ENCODE measurements at places on chromosomes 6 and 20. TPM values are rescaled to one million over a fixed set of nuclear protein-coding genes. Genes with fewer than 3 reads are reported as not detected.

- peaks cover 9% of the 10 kb centered on the region for H3K36me3 ChIP-seq
- no peaks in the 10 kb centered on the region for H3K4me1 ChIP-seq
- H3K4me3 ChIP-seq, result no peak overlapping the region
- no peaks in the 10 kb centered on the region for H3K27me3 ChIP-seq
- H3K27ac ChIP-seq, result no peak overlapping the region
These were observed 51.2 kb upstream of the MRPS10 start for GRCh38 chr6:42268835-42269204.

DNA sequence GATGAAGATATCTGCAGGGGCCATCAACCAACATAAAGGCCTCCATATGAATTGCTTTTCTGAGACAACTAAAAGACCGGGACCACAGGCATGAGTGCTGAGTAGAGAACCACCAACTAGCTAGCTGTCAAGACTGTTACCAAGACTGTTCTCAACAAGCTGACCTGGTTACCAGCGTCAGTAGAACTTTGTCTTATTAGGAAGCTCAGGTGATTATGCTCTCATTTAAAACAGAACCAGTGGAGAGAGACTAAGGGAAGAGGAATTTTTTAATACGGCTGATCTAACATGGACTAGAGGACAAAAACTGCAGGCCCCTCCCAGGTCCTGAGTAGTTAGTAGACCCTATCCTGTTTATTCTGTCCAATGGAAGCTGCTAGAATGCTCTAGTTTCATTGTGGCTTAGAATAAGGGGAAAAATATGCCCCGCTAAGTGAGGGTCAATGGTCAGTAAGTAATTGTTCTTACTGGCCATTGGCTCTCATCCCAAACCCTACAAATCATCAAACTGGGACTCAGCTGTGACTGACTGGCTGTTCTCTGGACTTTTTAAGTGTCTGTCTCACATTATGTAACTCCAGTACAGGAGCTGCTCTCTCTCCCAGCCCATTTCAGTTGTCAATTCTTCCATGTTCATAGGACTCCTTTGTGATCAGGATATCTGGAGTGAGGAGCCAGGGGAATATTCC is 3.8 kb upstream of the DYNLRB1 start:
- no peak overlapping the region for H3K4me3 ChIP-seq
- peaks cover 6% of the 10 kb centered on the region for H3K36me3 ChIP-seq
- no peak for DNase-seq
- peaks cover 13% of the 10 kb centered on the region for H3K4me1 ChIP-seq

DNA sequence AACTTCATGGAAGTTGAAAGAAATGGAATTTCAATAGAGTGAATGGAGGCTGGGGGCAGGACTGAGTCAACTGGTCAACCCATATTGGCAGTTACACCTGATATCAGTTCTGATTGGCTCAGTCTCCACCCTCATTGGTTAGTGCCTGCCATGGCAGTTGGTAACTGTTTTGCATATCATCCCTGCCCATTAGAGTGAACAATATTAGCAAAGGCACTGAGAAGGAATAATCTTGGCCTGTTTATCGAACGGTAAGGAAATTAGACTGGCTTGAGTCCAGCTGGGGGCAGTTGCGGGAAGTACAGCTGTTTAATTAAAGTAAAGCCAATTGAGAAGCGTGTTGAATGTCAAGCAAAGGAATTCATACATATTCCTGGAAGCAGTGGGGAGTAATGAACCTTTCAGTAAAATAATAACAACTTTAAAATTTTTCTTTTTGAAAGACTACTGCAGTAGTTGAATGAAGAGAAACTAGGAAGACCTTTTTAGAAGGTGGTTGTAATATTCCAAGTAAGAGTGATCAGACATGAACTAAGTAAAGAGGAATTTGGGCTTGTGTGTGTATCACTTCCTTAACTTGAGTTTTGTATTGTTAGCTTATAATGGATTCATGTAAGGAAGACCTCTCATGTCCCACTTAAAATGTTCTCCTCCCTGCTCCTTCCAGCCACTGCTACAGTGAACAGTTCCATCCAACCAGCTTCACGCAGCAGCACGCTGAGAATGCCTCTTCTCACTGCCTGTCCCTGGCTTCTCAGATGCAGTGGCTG is 17.2 kb upstream of the FAM50B start:
- DNase-seq, result no peak
- H3K27ac ChIP-seq, result no peak overlapping the region
- H3K27me3 ChIP-seq, result peaks cover 5% of the 10 kb centered on the region
- no peak overlapping the region for H3K4me3 ChIP-seq

DNA sequence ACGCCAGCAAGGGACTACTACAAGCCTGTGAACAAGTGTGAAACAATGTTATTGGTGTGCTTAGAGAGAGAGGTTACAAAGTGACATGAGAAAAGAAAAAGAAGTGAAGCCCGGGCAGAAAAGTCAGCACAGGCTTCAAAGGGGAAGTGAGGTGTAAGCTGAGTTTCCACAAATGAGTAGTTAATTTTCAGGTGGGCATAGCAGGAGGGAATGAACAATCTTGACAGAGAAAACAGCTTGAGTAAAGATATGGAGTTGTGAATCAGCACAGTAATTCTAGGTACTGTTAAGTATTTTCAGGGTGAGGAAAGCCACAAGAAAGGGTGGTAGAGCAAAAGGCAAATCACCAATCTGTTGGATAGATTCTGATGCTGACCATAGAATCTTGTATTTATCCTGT is 4.3 kb downstream of the KCNQ5 start:
- H3K27me3 ChIP-seq, result peaks cover 12% of the 10 kb centered on the region
- H3K27ac ChIP-seq, result peak overlapping the region; percentile 35
- peak; percentile 15 for DNase-seq
- no peak overlapping the region for H3K4me3 ChIP-seq

GRCh38 chr6:3379482-3380060 is 77.3 kb downstream of the SLC22A23 start:
- H3K27ac ChIP-seq, result no peak overlapping the region
- H3K36me3 ChIP-seq, result no peaks in the 10 kb centered on the region
- no peak for DNase-seq
- H3K4me3 ChIP-seq, result no peak overlapping the region
- H3K4me1 ChIP-seq, result peaks cover 10% of the 10 kb centered on the region
- H3K27me3 ChIP-seq, result no peaks in the 10 kb centered on the region

DNA sequence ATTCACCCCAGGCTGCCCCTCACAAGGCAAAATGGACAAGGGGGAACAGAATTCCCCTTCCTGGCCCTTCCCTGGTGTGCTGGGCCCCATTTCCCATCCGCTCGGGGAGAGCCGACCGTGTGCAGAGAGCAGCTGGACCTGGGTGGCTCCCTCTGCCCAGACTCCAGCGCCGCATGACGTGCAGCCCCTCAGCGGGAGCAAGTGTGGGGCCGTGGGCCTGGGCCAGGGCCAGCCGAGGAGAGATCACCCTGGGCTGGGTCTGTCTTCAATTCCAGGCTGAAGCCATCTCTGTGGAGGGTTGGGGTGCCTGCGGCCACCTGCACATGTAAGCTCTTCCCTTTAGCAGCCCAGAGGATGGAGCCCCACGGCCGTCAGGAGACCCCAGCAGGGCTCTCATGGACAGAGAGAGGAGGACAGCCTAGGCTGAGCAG is 241.8 kb downstream of the TTLL2 start:
- no peaks in the 10 kb centered on the region for H3K36me3 ChIP-seq
- no peak overlapping the region for H3K27ac ChIP-seq
- no peaks in the 10 kb centered on the region for H3K27me3 ChIP-seq
- H3K4me1 ChIP-seq, result no peaks in the 10 kb centered on the region
- H3K4me3 ChIP-seq, result no peak overlapping the region

The SS18L1 gene
- total RNA-seq, result 16.6 TPM

DNA sequence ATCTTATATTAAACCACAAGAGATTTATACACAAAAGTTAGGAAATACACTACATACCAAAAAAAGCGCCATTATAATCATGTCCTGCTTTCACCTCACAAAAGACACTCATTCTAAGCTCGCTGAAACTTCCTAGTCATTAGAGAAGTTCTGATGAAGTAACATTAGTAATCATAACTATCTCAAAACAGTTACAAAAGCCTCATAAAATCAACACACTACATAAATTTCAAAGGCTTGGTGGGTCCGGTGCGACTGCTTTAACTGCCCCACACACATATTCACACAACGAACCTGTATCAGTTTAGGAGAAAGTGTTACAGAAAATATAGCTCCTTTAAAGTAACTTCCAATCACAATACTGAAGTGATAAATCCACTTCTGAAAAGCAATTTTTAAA is 1.9 kb downstream of the PHIP start:
- peaks cover 52% of the 10 kb centered on the region for H3K4me1 ChIP-seq
- peak overlapping the region; percentile 85 for H3K4me3 ChIP-seq
- H3K27me3 ChIP-seq, result no peaks in the 10 kb centered on the region
- peaks cover 25% of the 10 kb centered on the region for H3K36me3 ChIP-seq

DNA sequence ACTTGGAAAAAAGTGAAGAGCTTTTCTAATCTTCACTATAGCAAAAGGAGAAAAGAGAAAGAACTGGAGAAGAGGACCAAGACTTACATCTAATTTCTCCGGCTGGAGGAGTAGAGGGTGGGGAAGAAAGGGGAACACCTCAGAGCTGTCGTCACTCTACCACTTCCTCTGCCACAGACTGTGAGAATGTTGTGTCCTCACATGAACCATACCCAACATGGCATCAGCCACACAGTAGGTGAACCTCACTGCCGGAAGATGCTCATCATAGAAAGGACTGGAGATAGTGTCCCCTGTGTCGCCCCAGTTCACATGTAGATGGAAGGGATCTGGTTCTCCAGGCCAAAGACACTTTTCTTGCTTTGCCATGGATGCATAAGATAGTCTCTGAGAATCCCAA is 604.4 kb upstream of the NOX3 start:
- no peaks in the 10 kb centered on the region for H3K36me3 ChIP-seq
- H3K4me1 ChIP-seq, result peaks cover 11% of the 10 kb centered on the region
- H3K27ac ChIP-seq, result peak overlapping the region; percentile 51
- no peaks in the 10 kb centered on the region for H3K27me3 ChIP-seq
- no peak overlapping the region for H3K4me3 ChIP-seq

The ABCC10 gene
- total RNA-seq, result 29.0 TPM

DNA sequence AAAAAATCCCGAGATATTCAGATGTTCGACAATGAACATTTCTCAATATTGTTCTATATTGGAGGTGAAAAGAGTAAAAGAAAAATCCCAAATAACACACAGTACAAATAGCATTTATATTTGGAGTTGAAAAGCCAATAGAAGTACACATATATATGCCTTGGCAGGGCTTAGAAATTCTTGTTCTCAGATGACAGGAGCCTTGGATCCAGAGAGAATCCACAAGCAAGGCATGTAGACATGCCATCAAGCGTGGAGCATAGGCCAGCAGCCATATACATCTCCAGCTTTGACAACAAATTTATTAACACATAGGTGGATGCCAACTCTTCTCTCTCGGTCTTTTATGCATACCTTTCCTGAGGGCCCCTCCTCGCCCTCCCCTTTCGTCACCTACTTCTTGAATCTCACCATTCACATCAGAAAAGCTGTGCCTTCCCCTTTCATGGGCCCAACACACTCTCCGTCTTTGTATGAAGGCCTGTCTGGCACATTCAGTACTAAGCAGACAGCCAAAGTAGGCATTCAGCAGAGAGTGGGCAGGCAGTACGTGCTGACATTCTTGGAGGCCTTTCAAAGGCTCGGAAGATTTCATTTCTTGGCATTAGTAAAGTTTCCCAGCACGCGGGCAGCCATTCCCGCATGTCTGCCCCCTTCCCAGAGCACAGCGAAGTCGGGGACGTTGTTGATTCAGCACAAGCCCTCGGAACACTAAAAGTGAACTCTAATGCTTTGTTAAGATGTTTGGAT is 18.2 kb downstream of the NEDD9 start:
- no peaks in the 10 kb centered on the region for H3K27me3 ChIP-seq
- H3K4me3 ChIP-seq, result no peak overlapping the region
- peaks cover 52% of the 10 kb centered on the region for H3K4me1 ChIP-seq
- H3K27ac ChIP-seq, result no peak overlapping the region
- peaks cover 34% of the 10 kb centered on the region for H3K36me3 ChIP-seq

- H3K4me1 ChIP-seq, result peaks cover 6% of the 10 kb centered on the region
- no peak overlapping the region for H3K27ac ChIP-seq
- H3K27me3 ChIP-seq, result no peaks in the 10 kb centered on the region
- no peak for DNase-seq
These were observed 4.4 kb upstream of the FAM209A start for GRCh38 chr20:56520180-56520579.

DNA sequence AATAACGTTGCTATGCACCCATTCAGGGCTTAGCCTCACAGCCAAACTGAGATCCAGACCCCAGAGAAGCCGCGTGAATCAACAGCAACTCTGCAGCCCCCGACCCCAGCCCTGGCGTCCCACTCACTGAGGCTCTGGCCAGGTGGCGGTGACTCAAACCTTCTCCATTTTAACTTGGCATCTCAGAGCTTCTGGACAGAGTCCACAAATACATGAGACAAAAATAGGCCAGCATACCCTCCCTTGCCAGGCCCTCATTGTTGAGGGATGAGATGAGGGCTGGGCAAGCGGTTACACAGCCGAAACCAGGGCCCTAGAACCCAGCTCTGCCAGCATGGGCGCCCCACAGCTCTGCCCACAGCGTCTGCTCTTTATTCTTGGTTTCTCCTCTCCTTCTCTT is 118.4 kb downstream of the MYLK4 start:
- H3K27ac ChIP-seq, result no peak overlapping the region
- peaks cover 8% of the 10 kb centered on the region for H3K4me1 ChIP-seq

GRCh38 chr20:16541226-16541625 is 32.0 kb downstream of the KIF16B start:
- H3K27me3 ChIP-seq, result no peaks in the 10 kb centered on the region
- H3K27ac ChIP-seq, result no peak overlapping the region
- DNase-seq, result no peak
- peaks cover 2% of the 10 kb centered on the region for H3K36me3 ChIP-seq

The SCAF8 gene
- total RNA-seq, result 33.9 TPM
